ENCODE measurements at places on chromosomes 6 and 20.

GRCh38 chr6:6659600-6660327 lies 71.2 kb downstream of the LY86 start:
- DNase-seq, result no peak

- DNase-seq, result no peak
Observed at GRCh38 chr6:46899659-46900058, 22.1 kb downstream of the ADGRF5 start.

- DNase-seq, result no peak
Observed at GRCh38 chr6:128112494-128112893, 211.6 kb upstream of the THEMIS start.

- DNase-seq, result no peak
Observed at GRCh38 chr6:25417046-25417605, 138.0 kb downstream of the CARMIL1 start.

DNA sequence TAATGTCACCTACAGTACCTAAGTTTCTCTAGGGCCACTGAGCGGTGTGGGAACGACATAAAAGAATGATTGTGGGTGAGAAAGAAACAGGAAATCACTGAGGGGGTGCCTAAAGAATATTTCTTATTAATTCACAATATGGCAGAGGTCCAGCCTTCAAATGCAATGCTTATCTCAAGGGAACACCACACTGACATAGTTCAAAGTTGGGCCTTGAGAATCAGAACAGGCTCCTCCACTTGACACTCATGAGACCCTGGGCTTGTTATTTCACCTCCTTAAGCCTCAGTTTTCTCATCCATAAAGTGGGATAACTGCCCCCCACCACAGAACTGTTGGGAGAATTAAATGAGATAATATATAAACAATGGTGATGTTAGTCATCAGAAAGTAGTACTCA lies 40.4 kb upstream of the ARHGAP18 start:
- DNase-seq, result no peak

DNA sequence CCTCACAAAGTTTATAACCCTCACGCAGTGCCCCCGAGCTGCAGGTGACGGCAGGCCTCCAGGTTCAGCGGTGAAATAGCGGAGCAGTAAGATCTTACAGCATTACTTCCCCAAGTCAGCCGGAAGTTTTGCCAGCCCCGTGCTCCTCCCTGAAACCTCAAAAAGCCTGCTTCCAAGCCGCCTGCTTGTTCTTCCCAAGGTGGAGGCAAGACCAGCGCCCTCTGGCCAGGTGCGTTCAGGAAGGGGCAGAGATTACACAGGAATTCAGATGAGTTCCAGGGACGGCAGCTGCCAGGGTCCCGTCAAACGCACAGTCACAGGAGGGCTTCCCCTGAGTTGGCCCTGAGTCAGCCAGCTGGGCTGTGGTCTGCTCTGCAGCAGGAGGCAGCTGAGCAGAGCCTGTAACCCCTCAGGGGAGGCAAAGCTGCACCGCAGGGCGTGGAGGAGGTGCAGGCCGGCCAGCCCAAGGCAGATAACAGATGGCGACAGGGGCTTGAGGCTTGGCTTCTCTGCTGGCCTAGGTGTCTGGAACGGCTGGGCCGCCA lies 124.1 kb upstream of the RPS6KA2 start:
- no peak for DNase-seq

GRCh38 chr6:138521790-138522189 lies 22.5 kb upstream of the NHSL1 start:
- no peak for DNase-seq

GRCh38 chr20:46060301-46060881 lies 29.4 kb downstream of the NCOA5 start:
- no peak for DNase-seq

- no peak for DNase-seq
Observed at GRCh38 chr6:23499549-23499948, 626.5 kb upstream of the NRSN1 start.

DNA sequence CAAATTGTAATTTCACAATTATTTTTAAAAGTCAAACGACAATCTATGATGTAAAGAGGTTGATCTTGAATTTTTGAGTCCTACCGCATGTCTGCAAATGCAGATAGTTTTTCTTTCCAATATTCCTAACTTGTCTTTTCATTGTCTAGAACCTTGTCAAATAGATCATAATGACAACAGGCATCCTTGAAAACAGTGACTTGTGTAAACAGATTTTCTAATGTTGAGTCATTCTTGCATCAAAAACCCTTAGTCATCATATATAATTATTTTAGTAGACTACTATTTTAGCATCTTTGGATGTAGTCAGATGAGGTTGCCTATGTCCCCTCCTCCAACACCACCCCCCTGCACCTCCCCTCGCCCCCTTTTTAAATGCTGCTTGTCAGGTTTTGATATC lies 43.8 kb downstream of the BMP6 start:
- no peak for DNase-seq

Measured in cortex of kidney (tissue), 1 donor.